CD4-positive, alpha-beta T cell treated with Interleukin-4 for 4 hours (primary cell): ENCODE measurements at places on chromosomes 11 and 22.

DNA sequence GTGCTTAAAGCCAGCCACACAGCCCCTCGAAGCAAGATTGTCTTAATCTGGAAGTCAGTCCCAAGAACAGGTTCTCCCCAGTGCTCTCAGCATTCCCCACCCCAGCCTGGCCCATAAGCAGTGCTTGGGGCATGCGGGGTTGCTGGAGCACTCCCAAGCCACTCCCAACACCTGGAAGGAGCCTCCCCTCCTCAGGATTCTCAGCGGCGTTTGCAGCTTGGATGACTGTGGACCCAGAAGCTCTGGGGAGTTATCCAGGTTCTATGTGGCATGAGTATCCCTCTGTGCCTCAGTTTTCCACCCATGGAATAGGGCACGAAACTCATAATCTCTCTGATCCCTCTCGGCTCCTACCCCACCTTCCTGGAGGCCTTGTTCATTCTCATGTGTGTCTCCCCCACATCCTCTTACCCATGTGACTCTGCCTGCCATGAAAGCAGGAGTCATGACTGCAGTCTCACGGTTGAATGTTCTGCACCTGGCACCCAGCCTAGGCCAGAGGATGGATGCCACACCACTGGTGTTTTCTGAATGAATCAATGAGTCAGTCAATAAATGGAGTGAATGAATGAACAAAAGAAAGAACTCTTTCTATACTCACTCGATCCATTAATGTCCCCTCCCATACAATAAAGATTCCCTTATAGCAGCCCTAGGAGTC, 33.4 kb upstream of the WNT7B start:
- DNase-seq: no peak

GRCh38 chr11:20016526-20016925, 143.7 kb downstream of the DBX1 start:
- DNase-seq: no peak

GRCh38 chr11:12778240-12778905, 104.2 kb downstream of the TEAD1 start:
- DNase-seq: no peak

- DNase-seq: peak; percentile 9
Measured at GRCh38 chr22:30694640-30695350, at the start of gene OSBP2. OSBP2 (plus strand) TSS chr22:30694874; CDS start chr22:30694910, 36 bp downstream.

DNA sequence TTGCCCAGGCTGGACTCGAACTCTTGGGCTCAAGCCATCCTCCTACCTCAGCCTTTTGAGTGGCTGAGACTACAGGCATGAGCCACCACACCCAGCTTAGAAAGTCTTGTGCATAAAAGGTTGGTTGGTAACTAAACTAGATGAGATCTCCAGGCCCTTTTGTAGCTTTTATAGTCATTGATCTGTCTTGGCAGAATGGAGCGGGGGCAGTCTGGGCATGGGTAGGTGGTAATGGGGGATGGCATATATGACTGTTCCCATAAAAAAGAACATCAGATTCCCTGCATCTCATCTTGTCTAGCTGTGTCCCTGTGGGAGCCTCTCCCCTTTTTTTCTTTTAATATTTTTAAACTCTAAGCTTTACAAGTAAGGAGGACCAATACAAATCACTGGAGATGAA, 30.2 kb downstream of the ABCC8 start:
- no peak for DNase-seq

GRCh38 chr22:36762687-36763260, 13.1 kb downstream of the IFT27 start:
- DNase-seq: no peak
